Lung (tissue), 17 donors: ENCODE measurements at places on chromosomes 7 and 10.

- DNase-seq = no peak
These were observed 51.6 kb downstream of the PIK3CG start for GRCh38 chr7:106916679-106917078.

DNA sequence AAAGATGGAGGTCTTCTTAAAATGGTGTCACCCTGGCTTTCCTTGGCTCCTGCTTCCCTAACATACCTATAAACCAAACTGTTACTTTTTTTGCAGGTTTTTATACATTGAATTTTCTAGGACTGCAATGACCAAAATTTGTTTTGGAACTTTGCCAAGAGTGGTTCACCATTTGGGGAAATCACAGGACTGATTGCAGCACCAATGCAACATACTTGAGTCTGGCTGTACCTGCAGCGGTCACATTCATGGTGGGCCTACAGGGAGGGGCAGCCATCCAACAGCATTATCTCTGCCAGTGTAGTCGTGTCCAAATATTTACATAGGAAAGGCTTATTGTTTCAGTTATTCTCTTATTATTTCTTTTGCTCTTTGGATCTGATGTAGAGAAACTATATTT is 69.0 kb downstream of the HACD1 start:
- peak; percentile 43 for DNase-seq

DNA sequence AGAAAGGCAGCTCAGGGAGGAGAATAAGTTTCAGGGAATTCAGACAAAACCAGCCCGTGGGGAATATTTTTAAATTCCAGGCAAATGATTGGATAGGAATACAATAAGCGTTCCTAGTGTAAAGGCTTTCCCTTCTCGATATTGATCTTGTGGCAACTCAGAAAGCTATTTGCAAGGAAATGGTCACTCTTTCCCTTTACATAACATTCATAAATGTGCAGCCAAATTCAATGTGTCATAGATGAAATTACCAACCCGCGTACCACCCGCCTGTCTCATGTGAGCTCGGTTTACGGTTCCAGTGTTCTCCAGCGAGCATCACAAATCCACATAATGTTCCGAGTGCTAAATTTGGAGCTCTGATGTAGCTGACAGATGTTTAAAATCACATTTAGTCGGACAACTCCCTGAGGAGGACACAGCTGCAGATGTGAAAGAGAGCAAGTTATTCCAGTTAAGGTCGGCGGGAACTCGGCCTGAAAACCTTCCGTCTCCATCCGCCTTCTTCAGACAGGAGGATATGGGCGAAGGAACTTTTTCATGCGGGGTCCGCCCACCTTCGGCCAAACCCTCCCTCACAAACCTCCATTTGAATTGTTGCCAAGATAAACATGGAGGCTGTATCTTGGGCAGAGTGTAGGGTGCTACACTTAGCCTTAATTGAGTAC is 327.0 kb downstream of the RNLS start:
- peak; percentile 57 for DNase-seq

GRCh38 chr10:127344346-127344745 is 148.0 kb upstream of the INSYN2A start:
- no peak for DNase-seq

- DNase-seq = peak; percentile 59
These were observed 5.1 kb downstream of the PRLHR start for GRCh38 chr10:118590334-118590733.

DNA sequence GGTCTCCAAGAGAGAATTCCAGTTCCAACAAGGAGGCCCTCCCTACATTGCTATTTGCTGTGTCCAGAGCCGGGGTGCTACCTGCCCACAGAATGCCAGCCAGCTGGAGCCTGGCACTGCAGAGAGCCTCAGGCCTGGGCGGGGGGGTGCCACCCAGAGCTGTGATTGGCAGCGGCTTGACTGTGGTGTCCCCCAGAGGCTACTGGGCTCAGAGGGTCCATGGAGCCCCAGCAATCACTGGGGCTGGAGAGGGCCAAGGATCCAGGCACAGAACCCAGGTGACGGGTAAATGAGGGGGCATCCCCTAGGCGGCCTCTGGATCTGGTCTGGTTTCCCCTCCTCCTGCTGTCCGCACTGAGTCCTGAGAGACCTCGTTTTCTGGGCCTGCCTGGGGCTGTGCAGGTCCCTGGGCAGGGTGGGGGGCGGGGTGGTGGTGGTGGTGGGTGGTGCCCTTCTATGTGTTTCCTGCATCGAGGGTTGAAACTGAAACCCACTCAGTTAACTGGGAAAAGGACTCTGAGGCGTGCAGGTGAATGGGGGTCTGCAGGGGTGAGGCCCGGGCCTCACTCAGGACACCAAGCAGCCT is 12.6 kb downstream of the DPYSL4 start:
- DNase-seq = no peak
